Adipocyte (in vitro differentiated cells): ENCODE measurements at places on chromosomes 13 and 19.

- DNase-seq: no peak
Observed at GRCh38 chr13:26011996-26012821, 39.6 kb downstream of the SHISA2 start.

GRCh38 chr13:30292325-30292724 lies 15.0 kb downstream of the KATNAL1 start:
- DNase-seq: no peak

- no peak for DNase-seq
Observed at GRCh38 chr19:12804051-12804450, 2.2 kb downstream of the THSD8 start.

GRCh38 chr13:51283371-51283770 lies 56.1 kb upstream of the SERPINE3 start:
- DNase-seq: no peak

GRCh38 chr19:31316201-31316951 lies 32.9 kb downstream of the TSHZ3 start:
- DNase-seq: peak; percentile 50

DNA sequence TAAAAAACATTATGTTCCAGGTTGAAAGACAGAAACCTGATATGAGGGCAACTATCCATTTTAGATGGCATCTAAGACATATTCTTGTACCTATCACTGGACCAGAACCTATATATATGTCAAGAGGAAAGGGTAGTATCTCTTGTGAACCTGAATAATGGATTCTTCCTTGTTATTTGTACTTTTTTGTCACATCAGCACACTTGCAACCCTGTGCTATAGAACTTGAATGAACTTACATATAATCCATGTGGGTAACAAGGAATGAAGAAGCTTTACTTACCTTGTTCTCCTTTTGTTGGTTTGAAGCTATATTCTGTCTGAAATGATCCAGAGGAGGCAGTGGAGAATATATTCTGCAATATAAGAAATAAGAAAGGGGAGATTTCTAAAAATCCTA lies 483.7 kb upstream of the ATXN8OS start:
- DNase-seq: no peak

DNA sequence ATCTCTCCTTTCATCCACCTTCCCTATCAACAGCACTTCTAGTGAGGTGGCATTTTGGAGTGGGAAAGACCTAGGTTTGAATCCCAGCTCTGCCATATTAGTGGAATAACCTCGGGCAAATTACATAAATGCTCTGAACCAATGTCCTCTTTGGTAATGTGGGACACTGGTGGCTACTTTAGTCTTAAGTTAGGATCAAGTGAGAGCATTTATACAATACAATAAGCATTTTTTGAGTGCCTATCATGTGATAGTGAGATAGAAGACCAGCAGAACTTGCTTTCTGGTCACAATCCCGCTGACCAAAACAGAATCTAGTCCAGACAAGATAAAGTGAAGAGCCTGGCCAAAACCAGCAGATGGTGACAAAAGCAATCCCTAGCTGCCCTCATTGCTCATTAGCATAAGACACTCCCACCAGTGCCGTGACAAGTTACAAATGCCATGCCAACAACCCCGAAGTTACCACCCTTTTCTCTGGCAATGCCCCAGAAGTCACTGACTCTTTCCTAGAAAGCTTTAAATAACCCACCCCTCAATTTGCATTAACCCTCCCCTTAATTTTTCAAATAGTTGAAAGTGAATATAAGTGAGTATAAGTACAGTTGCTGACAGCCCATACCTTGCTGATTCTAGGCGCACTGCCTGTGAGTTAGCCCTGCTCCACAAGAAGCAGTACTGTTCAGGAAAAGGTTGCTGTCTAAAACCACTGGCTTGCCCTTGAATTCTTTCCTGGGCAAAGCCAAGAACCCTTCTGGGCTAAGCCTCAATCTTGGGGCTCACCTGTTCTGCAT lies 28.9 kb upstream of the KPNA3 start:
- no peak for DNase-seq

- no peak for DNase-seq
Observed at GRCh38 chr19:15304140-15304705, 28.1 kb downstream of the BRD4 start.

GRCh38 chr19:6086068-6086788 lies 24.1 kb downstream of the RFX2 start:
- DNase-seq: no peak

- peak; percentile 76 for DNase-seq
Observed at GRCh38 chr13:46633416-46633815, 80.4 kb downstream of the LRCH1 start.

GRCh38 chr13:103898481-103898880 lies 832.3 kb upstream of the SLC10A2 start:
- no peak for DNase-seq

- no peak for DNase-seq
Observed at GRCh38 chr13:99847318-99847750, 124.2 kb downstream of the ZIC5 start.

DNA sequence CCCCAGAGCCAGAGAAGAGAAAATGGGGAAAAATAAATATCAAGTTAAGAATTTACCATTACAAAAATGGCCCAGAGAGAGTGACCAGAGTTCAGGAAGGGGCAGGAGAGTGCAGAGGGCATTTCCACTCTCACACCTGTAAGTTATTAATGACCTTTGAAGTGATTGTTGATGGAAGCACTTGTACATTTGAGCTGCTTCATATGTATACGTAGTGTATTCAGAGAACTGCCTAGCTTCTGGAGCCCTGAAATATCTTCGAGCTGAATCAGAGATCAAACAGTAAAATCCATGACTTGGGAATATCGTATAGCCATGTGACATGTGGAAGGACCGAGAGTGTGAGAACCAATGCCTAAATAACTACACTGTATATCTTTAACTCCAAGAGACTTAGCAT lies 49.2 kb upstream of the PCCA start:
- peak; percentile 10 for DNase-seq

GRCh38 chr19:41998246-41999020 lies 4.4 kb upstream of the ATP1A3 start:
- DNase-seq: peak; percentile 85

DNA sequence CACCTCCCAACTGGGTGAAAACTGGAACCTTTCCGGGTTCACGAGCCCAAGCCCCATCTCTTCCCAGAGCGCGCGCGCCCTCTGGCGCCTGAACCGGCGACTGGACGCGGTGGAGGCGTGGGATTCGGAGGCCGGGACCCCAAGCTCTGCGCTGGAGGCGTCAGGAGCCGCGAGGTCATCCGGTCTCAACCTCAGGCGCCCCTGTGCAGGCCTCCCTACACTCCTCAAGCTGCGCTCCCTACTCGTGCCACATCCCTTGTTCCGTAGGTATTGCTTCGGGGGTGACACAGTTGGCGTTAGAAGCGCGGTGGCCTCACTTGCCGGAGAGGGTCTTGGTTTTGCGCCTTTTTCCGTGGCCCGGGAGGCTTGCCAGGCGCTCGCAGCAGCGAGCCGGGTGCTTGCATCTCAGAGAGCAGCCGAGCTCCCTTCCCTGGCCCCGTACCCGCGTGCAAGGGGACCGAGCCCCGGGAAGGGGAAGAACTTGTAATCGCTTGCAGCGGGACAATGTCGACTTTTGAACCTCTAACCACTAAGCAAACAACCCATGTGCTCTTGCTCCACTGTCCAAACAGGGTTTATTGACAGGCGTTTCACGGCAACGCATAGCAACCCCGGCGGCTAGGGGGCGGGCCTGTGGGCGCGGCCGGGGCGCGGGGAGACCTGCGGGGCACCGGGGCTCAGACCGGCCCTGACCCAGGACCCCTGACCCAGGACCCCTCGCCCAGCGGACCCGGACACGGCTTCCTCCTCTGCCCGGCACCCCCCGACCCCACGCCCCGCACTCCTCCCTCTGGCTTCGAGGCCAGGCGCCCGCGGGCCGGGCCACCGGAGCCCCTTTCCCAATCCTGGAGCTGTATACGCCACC lies 8.5 kb downstream of the CDX2 start:
- no peak for DNase-seq

DNA sequence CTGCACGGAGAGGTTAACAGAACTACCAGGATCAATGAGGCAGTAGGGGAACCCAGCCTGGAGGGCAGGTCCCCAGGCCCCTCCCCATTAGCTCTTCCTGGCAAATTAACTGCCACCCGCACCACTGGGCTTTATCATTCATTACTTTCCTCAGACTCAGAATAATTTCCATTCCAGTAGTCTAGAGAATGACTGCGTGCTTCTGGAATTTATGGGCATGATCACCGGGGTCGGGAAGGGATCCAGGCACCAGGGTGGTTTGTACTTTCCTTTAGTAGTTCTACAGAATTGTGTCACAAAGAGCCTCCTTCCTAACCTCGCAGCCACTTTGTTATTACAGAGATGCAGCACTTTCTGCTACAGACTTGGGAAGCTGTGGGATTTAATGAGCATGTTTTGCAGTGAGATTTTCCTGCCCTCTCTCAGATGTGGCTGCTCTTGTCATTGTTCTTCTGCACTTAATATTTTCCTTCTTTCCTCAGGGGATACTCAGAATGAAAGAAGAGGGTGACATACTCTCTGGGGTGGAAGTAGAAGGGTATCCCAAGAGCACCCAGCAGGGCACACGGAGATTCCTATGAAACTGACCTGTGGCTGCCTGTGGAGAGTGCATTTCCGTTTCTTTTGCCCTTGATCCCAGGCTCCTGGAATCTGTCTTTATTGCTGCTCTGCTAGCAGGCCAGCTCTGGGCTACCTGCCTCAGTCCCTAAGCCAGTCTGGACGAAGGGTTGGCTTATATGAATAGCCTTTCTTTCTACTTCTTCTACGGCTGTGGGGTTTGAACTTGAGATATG lies 285.0 kb upstream of the SLC10A2 start:
- peak; percentile 33 for DNase-seq

DNA sequence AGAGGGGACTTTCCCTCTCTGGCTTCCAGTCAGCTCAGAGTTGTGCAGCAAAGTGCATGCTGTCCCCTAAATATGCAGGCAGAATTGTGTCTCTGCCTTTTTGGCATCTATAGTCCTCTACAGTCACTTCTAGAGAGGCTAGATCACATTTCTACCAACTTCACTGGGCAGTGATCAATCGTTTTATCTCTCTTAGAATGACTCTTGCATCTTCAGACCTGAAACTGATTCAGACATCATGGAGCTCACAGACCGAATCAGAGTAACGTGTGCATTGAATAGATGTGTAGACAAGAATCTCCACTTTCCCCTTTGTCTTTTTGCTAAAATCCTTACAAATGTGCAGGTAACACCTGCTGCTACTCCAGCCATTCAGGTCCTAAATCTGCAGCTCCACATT lies 6.2 kb downstream of the ZNF253 start:
- DNase-seq: no peak

DNA sequence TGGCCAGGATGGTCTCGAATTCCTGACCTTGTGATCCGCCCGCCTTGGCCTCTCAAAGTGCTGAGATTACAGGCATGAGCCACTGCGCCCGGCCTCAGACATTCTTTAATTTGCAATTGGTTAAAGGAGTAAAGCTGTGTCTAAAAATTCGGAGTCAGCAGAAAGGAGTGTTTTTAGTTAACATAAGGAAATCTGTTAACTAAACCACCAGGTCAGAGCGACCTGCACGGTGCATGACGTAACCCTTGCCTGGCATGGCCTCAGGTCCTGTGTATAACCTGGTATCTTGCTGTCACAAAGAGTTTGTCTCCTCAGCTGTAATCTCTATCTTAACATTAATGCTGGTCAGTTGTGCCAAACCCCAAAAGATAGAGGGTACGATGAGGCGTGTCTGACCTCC lies 9.5 kb upstream of the KLK12 start:
- no peak for DNase-seq

GRCh38 chr19:35205733-35206323 lies 22.7 kb downstream of the FAM187B start:
- DNase-seq: no peak

DNA sequence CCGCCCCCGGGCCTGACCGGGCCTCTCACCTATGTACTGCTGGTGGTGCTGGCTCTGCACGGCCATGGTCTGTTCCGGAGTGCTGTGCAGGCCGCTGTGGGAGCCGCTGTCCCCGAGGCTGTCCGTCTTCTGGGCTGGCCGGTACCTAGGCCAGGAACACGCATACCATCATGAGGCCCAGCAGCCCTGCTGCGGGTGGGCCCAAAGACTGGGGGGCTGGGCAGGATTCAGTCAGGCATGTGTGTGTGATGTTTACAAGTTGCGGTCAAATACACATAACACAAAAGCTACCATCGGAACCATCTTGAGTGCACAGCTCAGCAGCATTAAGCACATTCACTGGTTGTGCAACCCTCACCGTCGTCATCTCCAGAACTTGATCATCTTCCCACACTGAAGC lies 32.2 kb upstream of the RANBP3 start:
- DNase-seq: no peak

DNA sequence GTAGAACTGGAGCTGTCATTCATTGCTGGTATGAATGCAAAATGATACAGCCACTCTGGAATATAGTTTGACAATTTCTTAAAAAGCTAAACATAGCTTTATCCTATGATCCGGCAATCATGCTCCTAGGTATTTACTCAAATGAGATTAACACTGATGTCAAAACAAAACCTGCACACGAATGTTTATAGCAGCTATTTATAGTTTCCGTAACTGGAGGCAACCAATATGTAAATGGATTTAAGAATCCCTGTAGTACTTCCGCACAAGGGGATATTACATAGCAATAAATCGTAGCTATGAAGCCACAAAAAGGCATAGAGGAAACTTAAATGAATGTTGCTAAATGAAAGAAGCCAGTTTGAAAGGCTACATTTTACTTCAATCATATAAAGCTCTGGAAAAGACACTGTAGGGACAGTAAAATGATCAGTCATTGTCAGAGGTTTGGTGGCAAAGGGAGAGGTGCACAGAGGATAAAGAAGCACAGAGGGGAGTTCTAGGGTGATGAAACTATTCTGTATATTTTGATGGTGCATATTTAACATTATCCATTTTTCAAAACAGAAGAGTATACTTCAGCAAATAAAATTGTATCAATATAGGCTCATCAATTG lies 1893.0 kb upstream of the PCDH20 start:
- DNase-seq: no peak

- DNase-seq: no peak
Observed at GRCh38 chr19:45960595-45961235, 12.9 kb downstream of the NOVA2 start.

GRCh38 chr19:16274447-16274846 lies 50.2 kb upstream of the KLF2 start:
- DNase-seq: peak; percentile 32

DNA sequence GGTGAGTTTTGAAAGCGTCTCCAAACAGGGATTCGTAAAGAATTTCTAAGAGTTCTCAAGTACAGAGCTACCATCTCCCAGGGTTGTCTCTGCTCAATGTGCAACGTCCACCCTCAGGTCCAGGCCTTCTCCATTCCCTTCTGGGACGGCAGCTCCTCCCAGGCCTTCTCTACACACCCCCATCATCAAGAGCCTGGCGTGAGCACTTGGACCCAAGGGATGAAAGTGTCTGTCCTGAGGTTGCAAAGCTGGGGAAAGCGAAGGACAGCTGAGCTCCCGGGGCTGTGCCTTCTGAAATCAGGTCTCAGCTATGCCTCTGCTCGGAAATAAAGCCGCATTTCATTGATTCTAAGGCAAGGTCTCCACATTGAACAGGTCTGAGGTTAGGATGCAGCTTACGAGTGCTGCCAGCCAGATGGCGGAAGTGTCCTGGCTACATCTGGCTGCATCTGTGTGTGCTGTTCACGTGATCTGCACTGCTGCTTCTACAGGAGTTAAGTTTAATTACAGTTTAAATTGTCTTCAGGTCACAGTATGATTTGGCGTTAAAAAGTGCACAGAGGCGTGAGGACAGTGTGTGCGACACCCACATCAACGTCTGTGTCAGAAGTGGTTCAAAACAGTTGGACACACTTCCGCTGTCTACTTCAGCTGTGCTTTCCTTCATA lies 27.0 kb upstream of the MIER2 start:
- peak; percentile 15 for DNase-seq

GRCh38 chr19:17260842-17261325 lies 3.7 kb downstream of the USHBP1 start:
- peak; percentile 59 for DNase-seq

GRCh38 chr19:35109395-35110112 lies 6.1 kb upstream of the FXYD3 start:
- no peak for DNase-seq
